MCF 10A (cell line): ENCODE measurements at places on chromosomes 11 and 22.

DNA sequence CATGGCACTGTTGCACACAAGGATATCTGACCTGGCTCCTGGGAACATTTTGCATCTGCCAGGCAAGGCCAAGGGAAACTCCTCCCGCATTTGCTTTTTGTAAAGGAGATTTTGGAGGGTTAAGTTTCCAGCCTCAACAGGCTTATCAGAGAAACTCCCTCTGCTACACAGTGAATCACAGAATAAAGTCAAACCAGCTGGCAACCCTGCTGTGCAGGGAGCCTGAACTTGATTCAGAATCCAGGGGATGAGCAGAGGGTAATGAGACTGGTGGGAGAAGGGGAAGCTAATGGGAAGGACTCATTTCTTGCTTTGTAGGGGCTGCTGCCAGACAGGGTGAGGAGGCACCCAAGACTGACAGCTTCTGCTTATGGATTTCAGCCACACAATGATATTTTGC, 185.3 kb upstream of the ISX start:
- DNase-seq, result no peak

DNA sequence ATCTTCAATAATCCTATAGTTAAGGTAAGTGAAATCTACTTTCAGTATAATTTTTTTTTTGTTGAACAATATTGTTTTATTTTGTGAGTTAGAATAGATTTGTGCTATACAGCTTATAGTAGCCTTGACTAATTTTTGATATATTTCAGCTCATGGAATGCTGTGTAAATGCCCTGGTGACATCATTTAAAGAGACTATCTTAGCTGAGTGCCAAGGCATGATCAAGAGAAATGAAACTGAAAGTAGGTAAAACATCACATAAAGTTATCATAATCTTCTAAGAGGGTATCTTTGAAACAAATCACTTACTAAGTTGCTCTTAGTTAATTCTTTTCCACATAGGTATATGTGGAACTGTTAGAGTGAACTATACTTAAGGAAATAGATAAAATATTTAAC, 51.4 kb upstream of the ACAT1 start:
- DNase-seq, result peak; percentile 6

DNA sequence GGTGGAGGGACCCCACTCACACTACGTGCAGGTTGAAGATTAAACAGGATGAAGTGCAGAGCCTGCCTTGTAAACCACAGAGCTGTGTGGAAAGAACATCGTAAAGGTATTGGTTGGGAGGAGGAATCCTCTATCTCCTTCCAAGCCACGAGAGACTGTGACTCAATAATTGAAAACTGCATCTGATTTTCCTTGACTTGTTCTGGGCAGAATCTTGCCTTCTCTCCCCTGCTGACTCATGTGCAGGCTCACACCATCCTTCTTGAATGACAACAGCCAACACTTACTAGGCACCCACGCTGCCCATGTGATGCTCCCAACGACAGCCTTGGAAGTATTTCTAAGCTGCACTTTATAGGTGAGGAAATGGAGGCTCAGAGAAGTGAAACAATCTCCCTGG, 563.0 kb downstream of the MIAT start:
- DNase-seq, result peak; percentile 18

- DNase-seq, result no peak
Observed at GRCh38 chr11:116857936-116858335, 20.5 kb upstream of the APOA1 start.

- DNase-seq, result no peak
Observed at GRCh38 chr11:76277298-76278175, 71.2 kb upstream of the WNT11 start.
